ENCODE measurements at places on chromosomes 1 and 21.

- no peak for DNase-seq
Measured at GRCh38 chr1:94721240-94721639, 98.9 kb upstream of the SLC44A3 start.

DNA sequence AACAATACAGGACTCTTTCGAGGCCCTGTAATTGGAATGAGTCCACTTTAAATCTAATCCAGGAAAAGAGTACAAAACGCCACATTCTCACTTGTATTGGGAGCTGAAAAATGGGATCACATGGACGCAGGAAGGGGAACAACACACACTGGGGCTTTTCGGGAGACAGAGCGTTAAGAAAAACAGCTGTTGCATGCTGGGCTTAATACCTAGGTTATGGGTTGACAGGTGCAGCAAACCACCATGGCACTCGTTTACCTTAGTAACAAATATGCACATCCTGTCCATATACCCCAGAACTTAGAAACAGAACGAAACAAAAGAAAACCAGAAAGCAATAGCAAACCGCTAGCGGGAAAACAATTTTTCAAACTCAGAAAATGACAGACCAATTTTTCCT is 1532.7 kb upstream of the TPTE start:
- no peak for DNase-seq

GRCh38 chr1:4171480-4172450 is 271.7 kb upstream of the C1orf174 start:
- DNase-seq: no peak

DNA sequence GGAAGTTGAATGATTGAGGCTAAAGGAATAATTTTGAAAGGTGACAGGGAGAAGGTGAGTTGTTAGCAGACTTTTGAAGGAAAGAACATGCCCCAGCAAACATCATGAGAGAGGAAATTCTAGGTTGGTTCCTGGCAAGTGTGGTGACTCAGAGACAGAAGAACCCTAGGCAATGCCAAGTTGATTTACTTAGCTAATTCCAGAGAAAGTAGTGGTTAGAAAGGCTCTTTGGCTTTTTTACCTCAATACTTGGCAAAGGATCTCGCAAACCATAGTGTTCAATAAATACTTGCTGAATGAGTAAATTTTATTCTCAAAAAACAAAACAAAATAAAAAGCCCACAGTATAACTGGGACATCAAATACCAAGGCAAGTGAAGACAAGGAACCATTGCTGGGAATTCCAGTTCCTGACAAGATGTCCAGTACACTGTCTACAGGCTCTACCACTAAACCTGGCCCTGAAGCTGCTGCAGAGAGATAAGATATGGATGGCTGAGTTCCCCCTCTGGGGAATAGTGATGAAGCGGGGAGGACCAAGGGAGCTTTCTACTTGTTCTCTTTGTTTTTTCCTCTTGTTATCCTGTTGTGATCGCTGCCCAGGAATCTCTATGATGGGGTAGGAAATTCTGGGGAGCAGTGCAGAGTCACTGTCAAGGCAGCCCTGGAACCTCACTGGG is 48.2 kb downstream of the IL12RB2 start:
- no peak for DNase-seq

GRCh38 chr1:244768186-244768585 is 67.3 kb upstream of the COX20 start:
- no peak for DNase-seq

DNA sequence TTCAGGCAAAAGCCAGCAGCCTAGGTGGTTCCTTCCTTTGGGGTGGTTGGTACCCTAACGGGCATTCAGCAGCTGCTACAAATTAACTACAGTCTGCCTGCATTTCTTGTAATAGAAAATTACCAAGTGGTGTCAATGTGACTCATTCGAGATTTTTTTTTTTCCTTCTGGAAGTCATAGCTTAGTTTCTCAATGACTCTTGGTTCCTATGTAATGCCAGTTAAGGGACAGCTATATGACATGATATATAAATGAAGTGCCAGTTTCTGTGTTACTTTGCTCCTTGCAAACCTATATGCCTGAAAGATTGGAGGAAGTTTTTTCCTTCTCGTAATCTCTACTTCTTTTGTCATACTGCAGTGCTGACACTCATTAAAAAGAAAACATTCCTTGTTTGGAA is 2.6 kb downstream of the MGST3 start:
- DNase-seq: peak; percentile 11

DNA sequence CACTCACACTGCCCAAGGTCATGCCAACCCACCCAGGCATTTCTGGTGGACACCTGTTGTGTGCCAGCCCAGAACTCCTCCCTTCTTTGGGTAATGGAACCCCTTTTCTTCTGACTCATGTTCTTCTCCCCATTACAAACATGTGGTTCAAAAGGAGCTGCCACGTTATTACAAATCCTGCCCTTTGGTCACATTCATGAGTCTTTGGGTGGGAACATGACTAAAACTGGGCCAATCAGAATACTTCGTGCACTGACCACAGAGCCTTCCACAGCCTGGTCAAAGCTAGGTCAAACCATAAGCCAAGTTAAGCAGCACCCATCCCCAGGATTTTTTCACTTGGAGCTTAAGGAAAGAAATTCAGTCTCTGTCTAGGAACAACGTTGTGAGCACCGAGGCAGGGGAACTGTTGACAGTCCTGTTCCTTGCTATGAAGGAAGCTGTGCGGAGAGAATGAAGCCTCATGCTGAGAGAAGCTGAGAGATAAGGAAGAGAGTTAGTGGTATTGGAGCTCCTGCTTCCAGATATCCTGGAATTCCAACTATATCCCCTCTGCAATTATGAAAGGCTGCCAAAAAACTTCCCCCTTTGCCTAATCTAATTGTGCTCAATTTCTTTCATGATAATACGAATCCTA is 46.8 kb upstream of the DIPK1A start:
- DNase-seq: no peak

DNA sequence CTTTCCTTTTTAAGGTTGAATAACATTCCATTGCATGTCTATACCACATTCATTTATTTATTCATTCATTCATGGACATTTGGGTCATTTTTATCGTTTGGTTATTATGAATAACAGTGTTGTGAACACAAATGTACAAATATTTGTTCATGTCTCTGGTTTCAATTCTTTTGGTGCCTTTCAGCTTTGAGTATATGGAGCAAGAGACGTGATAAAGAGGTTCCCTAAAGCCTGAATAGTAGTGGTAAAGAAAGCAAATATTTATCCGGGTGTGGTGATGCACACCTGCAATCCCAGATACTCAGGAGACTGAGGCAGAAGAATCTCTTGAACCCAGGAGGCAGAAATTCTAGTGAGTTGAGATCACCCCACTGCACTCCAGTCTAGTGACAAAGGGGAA is 5.3 kb upstream of the RLF start:
- DNase-seq: no peak

- DNase-seq: no peak
Measured at GRCh38 chr1:156773607-156774006, 6.3 kb downstream of the PRCC start.

- DNase-seq: no peak
Measured at GRCh38 chr1:198007687-198008607, 90.8 kb downstream of the LHX9 start.

GRCh38 chr1:27878787-27879335 is 6.5 kb downstream of the THEMIS2 start:
- no peak for DNase-seq

DNA sequence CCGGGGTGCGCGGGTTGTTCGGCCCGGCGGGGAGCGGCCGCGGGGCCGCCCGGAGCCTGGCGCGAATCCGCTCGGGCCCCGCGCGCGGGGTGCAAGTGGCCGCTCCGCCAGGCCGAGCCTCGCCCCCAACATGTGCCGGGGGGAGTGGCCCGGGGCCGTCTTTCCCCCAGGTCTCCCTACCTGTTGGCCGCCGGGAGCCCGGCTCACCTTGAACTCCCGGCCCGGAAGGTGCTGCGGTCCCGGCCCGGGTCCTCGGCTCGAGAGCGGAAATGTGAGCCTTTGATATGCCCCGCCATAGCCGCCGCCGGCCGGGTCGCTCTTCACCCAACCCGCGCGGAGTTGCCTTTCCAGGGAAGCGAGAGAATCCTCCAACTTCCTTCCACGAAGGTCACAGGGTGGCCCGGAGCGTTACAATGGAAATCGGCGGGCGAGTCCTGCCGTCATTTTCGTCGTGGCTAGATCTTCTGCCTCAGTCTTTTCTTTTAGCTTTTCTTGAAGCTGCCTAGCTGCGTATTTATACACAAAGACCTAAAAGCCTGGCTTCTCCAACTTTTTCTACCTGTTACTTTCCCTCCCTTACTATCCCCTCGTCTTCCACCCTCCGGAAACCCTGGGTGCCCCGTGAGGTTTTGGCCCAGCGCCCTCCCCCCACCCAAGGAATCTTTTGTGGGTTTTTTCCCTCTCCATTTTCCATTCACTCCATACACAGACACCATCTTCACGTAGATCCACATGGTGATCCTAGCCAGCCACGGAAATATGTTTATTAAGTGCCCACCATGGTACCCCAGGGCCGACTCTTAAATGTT is 867 bp downstream of the PTGFRN start:
- peak; percentile 64 for DNase-seq

DNA sequence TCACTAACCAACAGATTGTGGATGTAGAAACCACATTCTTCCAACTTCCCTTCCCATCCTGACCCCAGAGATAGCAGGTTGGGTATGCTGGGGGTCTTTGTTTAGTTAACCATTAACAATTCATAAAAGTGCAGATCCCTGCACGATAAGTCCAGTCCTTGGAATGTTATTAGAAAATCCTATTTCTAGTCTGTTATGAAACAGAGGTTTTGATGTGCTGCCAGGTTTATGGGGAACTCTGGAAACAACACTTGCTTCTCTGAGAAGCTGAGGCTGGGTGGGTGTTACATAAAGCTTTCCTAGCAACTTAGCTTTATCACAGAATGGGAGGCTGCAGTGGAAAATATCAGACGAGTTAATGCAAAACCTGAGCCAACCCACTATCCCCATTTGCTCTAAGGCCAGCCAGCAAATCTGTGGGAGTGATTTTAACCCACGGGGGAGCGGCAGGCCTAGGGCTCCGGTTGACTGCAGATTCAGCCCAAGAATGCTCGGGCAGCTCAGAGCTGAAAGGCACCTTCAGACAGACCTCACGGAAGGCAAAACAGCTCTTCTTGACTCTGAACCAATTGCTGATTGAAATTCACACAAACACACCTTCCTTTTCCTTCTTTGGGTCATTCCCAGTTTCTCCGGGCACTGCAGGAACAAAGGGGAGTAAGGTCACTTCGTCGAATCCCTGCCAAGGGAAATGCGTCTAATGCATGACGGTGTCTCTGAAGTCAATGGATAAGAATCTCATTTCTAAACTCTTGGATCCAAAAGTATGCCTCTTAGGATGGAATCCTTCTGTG is 111.7 kb upstream of the IRF2BP2 start:
- DNase-seq: no peak

DNA sequence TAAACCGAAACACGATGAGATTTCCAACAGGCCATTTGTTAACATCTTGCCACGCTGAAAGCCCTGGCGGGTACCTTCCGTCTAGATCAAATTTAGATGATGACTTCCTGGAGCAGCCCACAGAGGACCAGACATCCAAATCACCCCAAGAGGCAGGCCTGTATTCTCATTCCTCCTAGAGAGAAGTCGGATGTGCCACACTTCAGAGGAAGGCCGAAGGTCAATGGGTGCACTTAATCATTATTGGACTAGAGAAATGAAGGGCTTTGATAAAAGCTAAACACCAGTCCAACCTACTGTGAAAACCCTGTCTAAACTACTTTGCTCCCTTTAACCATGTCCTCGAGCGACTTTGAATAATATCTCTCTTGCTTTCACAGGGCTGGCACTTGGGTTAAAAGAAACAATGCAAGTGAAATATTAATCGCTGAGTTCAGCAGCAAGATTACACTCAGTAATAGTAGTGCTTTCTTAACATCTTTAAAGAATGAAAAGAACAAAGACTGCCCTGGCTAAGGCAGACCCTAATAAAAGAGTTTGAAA is 76.5 kb downstream of the BCAR3 start:
- DNase-seq: no peak

DNA sequence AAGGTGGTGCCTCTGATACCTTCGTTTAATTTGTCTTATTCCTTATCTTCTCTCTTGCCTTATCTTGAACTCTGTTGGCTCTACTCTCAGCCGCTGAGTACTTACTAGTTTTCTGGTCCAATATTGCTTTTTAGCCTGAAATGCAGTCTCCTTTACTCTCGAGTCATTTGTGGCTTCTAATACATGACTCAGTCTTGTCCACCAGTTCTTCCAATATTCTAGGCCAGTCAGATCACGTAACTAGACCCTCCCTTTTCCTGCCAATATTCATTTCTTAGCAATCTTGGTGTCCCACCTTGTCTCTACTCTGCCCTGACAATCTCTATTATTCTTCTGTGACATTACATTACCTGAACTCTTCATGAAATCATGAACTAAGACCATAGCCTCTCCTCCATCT is 555.8 kb downstream of the DPYD start:
- DNase-seq: no peak

DNA sequence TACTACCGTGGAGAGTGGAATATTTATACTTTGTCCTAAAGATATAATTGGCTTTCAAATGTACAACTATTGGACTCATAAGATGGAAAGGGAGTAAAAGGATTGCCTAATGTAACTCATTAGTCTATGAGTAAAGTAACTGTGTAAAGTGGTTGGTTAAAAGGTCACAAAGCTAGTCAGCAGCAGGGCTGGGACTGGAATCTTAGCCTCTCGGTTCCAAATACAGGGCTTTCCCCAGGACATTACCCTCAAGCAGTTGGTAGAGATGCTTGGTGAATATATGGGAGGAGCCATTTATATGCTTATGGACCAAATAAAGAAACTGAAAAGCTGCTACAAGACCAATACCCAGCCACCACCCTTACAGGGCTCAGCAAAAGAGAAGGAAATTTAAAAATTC is 283.7 kb downstream of the HLX start:
- no peak for DNase-seq

- no peak for DNase-seq
Measured at GRCh38 chr1:64757213-64757612, 12.3 kb downstream of the RAVER2 start.

DNA sequence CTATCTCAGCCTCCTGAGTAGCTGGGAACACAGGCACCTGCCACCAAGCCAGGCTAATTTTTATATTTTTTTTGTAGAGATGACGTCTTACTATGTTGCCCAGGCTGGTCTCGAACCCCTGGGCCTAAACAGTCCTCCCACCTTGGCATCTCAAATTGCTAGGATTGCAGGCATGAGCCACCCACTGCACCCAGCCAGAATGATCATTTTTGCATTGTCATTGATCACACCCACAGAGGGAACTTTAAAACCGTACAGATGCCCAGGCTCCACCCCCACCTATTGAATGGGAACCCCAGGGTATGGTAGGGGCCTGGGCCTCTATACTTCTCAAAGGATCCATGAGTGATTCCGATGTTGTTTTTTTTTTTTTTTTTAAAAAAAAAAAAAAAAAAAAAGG is 36.7 kb downstream of the ETNK2 start:
- DNase-seq: no peak

- DNase-seq: no peak
Measured at GRCh38 chr1:169133801-169134502, 27.5 kb downstream of the ATP1B1 start.

GRCh38 chr1:185699874-185700273 is 34.3 kb upstream of the HMCN1 start:
- no peak for DNase-seq
